ENCODE measurements at places on chromosomes 13 and 19. TPM values are rescaled to one million over a fixed set of nuclear protein-coding genes. Genes with fewer than 3 reads are reported as not detected.

PAF1 gene
- total RNA-seq = 15.6 TPM

GRCh38 chr13:52128714-52129700, at the start of gene NEK5:
Gene NEK5, minus strand, starts transcription at chr13:52129073. Its CDS starts 1,591 bp downstream, at chr13:52127482.
- DNase-seq = peak; percentile 92

DNA sequence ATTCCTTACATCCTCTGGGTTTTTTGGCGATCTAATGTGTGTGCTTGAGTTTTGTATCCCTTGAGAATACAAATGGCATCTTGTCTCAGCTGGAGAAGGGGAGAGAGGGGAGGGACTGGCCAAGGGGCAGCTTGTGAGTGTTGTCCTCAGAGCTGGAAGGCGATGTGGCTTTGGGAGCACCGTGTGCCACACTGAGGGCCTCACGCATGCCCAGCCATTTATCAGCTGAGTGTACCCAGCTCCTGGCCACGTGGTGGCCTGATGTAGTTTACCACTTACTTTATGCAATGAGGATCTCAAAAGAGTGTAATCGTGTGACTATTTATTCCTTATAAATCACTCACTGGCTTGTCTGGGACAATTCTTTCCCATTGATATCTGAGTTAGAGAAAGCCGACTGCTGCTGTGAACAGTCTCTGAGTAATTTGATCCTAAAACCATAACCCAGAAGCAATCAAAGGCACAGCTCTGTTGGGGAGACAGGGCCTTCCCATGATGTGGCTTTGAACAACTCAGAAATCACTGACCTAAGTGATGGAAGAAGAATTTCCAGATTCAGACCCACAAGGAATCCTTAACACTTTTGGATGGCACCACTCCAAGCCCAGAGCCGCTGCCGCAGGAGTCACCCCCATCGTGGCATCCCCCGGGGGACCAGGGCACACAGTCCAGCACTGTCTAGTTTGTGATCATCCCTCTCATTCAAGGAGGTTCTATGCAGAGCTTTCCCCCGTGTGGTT, 53.9 kb upstream of the MTIF3 start:
- no peak for DNase-seq

DNA sequence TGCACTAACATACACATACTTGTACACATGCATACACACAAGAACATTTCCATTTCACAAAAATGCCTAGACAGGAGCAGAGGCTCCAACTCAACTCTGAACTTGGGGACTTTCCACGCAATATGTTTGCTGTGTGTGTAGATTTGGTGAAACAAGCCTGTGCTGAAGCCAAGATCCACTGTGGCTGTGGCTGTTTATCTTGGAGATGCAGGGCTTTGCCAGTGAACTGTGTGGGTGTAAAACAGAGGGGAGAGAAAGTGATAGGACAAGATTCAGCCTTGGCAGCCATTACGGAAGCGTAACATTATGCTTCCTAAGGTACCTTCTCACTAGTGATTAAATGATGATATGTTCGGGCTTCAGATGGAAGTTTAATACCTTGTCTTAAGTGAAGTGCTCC, 73.2 kb upstream of the MBNL2 start:
- no peak for DNase-seq

GRCh38 chr13:38636761-38637160, 50.1 kb upstream of the FREM2 start:
- DNase-seq = no peak
